Brain pericyte (primary cell): ENCODE measurements at places on chromosomes 3 and 15.

- no peak for DNase-seq
These were observed 192.8 kb downstream of the DTWD1 start for GRCh38 chr15:49813625-49814024.

GRCh38 chr15:67105991-67106763 is 40.8 kb downstream of the SMAD3 start:
- DNase-seq = no peak

DNA sequence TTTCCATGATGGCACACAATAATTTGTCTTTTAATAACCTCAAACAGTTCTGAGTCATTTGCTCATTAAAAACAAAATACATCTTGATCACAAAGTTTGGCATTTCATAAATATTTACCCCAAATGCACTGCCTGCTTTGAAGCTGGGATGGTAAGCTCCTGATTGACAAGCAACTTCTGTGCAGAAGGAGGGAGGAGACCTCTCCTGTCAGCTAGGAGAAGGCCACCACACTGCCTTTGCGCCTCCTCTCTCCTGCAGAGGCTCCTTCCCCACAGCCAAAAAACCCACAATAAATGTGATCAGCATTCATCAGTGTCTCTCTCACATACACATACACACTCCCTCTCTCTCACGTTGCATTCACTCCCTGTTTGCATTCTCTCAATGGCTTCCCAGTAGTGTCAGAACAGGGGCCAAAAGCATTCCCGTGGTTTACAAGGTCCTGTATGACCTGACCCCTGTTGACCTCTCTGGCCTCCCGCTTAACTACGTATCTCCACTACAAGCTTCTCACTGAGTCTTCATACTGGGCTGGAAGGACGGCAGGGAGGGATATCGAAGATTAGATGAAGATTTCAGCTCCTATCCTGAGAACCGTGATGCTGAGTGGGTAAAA is 216.4 kb downstream of the FOXP1 start:
- no peak for DNase-seq

DNA sequence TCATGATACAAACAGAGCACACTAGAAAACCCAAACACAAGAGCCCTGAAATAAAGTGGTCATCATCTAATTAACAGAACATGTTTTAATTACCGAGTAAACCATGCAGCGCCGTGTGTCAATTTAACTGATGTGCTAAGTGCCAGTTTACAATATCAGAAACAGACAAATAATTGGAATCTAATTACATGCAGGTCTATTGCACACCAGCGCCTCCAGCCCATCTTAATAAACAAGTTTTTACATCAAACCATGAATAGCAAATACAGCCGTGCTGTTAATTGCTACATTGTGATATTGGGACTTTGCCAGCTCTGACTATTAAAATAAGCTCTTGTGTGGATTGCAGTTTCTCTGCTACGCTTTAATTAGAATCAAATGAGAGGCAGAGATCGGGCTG is 510.2 kb upstream of the MDFIC2 start:
- no peak for DNase-seq

DNA sequence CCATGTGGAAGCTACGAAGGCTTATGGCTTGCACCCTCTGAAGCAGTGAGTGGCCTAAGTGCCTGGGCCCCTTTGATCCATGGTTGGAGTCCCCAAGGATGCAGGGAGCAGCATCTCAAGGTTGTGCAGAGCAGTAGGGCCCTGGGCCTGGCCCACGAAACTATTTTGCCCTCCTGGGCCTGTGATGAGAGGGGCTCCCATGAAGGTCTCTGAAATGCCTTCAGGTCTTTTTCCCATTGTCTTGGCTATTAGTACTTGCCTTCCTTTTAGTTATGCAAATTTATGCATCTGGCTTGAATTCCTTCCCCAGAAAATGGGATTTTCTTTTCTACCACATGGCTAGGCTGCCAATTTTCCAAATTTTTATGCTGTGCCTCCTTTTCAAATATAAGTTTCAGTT is 158.8 kb upstream of the MME start:
- DNase-seq = no peak

DNA sequence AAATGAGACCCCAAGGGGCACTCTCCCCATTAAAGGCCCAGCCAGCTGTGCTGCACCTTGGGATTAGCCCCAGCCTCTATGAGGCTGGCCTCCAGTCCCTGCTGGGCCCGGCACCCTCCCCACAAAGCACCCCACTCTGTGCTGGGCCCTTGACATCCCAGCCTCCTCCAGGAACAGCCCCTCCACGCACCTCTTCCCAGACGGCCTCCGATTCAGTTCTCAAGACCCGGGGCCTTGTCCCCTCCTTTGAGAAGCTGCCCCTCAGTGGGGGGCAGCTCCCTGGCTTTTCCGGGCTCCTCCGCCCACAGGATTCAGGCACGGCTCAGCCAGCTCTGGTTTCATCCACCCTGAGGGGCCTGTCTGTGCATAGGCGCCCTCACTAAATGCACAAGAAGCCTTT is 144.1 kb downstream of the LRRK1 start:
- no peak for DNase-seq

DNA sequence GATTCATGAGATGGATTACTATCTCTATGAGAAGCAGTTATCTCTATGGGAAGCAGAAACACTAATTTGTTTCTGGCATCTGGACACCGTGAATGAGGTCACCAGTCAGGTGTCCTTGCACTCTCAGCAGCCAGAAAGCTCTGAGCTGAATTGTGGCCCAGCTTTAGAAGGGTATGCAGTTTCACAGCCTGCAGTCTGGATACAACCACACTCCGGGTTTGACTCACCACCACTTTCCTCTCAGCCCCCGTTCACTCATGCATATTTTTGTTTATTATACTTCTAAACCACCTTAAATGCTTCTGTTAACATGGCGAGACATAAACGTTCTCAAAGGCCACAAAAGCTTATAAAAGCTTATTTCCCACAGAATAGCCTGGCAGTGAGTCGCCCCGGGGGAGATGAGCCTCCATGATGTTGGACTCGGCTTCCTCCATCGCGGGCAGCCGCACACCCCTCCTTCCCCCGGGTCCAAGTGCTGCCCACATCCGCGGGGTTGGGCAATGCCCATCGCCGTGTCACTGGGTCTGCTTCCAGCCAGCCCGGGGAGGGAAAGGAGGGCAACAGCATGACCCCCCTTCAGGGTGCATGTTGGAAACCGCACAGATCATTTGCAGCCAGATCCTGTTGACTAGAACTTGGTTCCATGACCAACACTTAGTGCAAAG is 16.8 kb upstream of the SLC41A3 start:
- no peak for DNase-seq

GRCh38 chr3:157441102-157441624 is 4.5 kb downstream of the PTX3 start:
- DNase-seq = no peak

GRCh38 chr3:59766200-59766872 is 716.5 kb upstream of the CFAP20DC start:
- no peak for DNase-seq

GRCh38 chr3:25725810-25726209 is 57.4 kb downstream of the NGLY1 start:
- no peak for DNase-seq

- DNase-seq = no peak
These were observed 18.4 kb downstream of the TM4SF18 start for GRCh38 chr3:149314807-149315578.

- DNase-seq = no peak
These were observed 45.1 kb downstream of the DAPK2 start for GRCh38 chr15:64001148-64001547.

DNA sequence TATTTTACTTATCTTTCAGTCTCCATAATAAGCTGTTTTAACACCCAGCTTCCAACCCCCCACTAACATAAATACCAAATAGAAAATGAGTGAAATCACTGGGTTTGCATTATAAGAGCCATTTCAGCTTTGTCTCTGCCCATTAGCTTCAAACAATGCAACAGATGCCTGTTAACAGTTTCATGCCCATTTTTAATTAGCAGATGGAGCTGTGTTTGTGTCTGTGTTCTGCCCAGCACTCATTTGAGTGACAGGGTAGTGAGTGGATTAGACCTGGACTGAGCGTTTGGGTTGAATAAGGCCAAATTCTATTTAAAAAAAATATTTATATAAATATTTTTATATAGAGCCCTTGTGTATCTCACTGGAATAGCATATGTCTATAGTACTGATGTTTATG is 7.4 kb downstream of the RAB8B start:
- DNase-seq = no peak

GRCh38 chr3:103813955-103814354 is 1379.1 kb downstream of the ZPLD1 start:
- peak; percentile 2 for DNase-seq

GRCh38 chr15:89825271-89825940 is 10.8 kb upstream of the ANPEP start:
- DNase-seq = no peak

- no peak for DNase-seq
These were observed 136.9 kb downstream of the NUP210 start for GRCh38 chr3:13282986-13283876.

DNA sequence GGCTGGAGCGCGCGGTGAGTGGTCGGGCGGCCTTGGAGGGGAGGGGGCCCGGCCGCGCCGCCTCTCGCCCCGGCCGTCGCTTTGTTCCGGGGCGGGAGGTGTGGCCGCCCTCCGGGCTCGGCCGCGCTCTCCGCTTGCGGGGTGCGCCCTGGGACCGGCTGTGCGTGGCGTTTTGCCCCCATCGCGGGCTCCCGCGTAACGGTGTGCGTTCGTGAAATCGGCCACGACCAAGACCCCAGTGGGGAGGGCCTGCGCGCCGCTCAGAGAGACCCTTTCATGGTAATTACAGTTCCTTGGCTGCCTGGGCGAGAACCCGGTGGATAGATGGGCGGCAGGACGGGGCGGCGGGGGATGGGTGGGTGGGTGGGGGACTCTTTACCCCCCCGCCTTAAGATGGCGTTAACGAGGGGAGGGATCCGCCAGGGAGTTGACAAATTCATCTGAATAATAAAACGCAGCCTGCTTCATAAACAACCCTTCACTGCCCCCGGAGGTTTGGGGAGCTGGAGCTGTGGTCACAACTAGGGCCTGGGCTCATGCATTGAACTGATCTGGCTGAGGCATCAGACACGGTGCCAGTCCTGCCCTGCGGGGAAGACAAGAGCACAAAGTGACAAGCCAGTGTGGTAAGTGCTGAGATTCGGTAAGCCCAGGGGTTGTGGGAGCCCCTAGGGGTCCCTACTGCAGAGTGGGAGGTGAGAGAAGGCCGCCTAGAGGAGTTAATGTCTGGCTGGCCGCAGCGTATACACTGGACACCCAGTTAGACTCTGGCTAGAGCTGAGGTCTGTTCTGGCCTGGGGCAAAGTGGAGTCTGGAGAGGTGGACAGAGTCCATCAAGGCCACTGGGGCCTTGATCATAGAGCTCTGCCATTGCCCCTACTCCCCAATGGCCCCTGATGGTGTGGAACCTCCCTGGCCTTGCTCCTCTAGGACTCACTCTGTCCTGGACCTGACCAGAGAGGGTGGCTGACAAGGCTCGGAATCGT is 668 bp downstream of the MRAS start:
- DNase-seq = no peak

- no peak for DNase-seq
These were observed 468.2 kb downstream of the PLOD2 start for GRCh38 chr3:145692751-145693150.
